Ureter (tissue), 1 donor: ENCODE measurements at places on chromosomes 1 and 21. TPM values are rescaled to one million over a fixed set of nuclear protein-coding genes. Genes with fewer than 3 reads are reported as not detected.

- no peak for DNase-seq
These were observed 133.0 kb downstream of the BACH1 start for GRCh38 chr21:29431680-29432079.

- DNase-seq, result no peak
These were observed 129.9 kb downstream of the ZNF281 start for GRCh38 chr1:200279810-200280411.

DNA sequence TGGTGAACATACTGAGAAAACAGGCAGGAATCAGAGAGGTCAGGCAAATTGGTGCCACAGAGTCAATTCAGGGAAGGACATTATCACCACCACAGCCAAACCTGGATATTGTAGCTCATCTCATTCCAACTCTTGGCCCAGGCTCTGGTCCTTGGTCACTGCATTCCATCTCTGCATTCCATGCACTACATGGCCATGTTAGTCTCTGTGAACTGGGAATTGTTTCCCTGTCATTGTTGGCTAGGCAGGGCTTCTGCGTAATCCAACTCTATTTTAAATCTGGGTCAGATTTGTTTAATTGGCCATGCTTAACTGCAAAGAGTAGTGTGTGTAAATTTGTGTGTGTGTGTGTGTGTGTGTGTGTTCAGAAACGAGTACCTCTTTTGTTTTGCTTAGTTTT is 837.6 kb upstream of the ADAMTS5 start:
- no peak for DNase-seq

- no peak for DNase-seq
These were observed 36.7 kb downstream of the FAAP20 start for GRCh38 chr1:2157856-2158255.

The SMIM1 gene
- total RNA-seq, result 9.6 TPM
